ENCODE measurements at places on chromosomes 7 and 10.

DNA sequence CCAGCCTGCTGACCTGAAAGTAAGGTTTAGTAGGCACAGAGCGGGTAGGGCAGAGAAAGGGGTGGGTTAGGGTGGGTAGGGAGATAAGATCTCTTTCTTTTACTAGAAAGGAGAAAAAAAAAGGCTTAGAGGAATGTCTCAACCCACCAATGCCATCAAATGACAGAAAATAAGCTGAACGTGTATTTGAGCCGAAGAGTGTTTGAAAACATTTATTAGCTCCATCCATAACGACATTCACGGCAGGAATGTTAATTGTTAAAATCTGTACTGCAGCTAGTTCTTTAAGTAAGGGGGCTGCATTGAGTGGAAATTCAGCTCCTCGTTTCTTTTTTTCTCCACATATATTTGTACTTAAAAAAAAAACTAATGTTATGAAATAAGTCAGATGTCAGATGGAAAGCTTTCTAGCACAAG lies 63.7 kb upstream of the ARID5B start:
- no peak for DNase-seq

GRCh38 chr10:13628661-13629060 lies 41.9 kb downstream of the PRPF18 start:
- DNase-seq, result no peak

DNA sequence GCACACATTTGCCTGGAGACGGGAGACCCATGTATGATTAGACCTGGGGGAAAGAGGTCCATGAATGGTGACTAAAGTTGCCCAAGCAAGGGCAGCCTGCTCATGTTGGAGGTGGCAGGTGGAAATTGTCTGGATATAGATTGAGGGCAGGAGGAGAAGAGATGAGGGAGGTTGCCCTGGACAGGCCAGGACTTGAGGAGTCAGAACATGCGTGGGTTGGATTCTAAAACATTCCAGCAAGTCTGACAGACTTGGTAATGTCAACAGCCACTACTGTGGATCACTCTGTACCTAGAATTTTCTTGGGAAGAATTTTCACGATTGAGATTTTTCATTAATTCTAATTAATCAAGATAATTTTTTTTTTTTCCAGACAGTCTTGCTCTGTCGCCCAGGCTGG lies 19.1 kb upstream of the SVOPL start:
- DNase-seq, result no peak

DNA sequence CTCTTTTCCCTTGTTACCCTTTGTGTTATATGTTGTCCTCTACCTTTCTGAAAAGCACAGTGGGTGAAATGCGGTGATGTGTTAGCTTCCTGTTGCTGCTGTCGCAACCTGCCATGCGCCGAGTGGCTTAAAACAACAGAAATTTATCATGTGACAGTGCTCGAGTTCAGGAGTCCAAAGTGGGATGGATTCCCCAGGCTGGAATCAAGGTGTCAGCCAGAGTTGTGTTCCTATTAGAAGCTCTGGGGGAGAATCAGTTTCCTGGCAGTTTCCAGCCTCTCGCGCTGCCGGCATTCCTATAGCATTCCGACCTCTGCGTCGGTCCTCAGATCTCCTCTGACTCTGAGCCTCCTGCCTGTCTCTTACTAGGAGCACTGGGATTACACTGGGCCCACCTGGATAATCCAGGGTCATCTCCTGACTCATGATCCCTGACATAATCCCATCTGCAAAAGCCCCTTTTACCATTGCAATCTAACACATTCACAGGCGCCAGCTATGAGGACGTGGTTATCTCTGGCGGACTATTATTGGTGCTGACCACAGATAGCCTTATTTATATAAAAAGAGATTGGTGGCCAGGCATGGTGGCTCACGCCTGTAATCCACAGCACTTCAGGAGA lies 207.5 kb downstream of the CUX1 start:
- DNase-seq, result no peak

DNA sequence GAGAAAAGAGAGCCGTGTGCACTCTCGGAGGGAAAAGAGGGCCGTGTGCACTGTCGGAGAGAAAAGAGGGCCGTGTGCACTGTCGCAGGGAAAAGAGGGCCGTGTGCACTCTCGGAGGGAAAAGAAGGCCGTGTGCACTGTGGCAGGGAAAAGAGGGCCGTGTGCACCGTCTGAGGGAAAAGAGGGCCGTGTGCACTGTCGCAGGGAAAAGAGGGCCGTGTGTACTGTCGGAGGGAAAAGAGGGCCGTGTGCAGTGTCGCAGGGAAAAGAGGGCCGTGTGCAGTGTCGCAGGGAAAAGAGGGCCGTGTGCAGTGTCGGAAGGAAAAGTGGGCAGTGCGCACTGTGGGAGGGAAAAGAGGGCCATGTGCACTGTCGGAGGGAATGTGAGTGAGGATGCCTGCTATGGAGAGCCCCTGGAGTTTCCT lies 188.7 kb downstream of the DNAJB6 start:
- DNase-seq, result peak; percentile 28

GRCh38 chr10:115914475-115914874 lies 358.5 kb downstream of the GFRA1 start:
- no peak for DNase-seq

DNA sequence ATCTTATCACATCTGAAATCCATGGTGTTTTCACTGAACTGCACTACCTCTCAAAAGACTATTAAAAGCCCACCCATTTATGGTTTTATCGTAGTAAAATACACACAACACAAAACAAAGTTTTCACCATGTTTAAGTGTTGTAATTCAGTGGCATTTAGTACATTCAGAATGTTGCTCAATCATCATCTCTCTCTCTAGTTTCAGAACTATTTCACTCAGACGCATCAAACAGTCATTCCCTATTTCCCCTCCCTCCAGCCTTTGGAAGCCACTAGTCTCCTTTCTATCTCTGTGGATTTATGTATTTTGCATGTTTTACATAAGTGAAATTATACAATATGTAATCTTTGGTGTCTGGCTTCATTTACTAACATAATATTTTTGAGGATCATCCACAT lies 332.6 kb downstream of the TNS3 start:
- no peak for DNase-seq

All from hematopoietic multipotent progenitor cell treated with erythropoietin and hydrocortisone succinate and interleukin-3 and kit ligand, for 15 days (in vitro differentiated cells).